ENCODE measurements at places on chromosomes 13 and 19.

- DNase-seq: no peak
- no peaks in the 10 kb centered on the region for H3K4me1 ChIP-seq
- no peaks in the 10 kb centered on the region for H3K36me3 ChIP-seq
Observed at GRCh38 chr13:27968316-27969081, 616 bp downstream of the CDX2 start.

DNA sequence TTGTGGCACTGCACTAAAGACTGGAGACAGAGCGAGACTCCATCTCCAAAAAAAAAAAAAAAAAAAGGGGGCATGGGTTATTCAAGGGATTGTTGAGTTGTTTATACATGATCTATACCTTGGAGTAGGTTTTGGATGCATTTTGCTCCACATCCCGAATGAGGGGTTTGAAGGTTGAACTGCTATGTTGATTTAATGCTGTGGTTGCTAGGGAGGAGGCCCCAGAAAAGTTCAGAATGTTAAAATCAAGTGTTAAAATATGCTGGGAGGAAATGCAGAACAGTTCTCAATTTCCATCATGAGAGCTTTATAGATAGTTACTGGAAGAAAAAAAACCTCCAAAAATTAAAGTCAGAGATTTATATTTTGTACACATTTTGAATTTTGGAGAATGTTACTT lies 116.5 kb downstream of the DNAJC15 start:
- H3K27me3 ChIP-seq: peaks cover 21% of the 10 kb centered on the region
- no peak for DNase-seq
- no peaks in the 10 kb centered on the region for H3K4me1 ChIP-seq
- H3K27ac ChIP-seq: no peak overlapping the region
- no peaks in the 10 kb centered on the region for H3K36me3 ChIP-seq
- H3K4me3 ChIP-seq: no peak overlapping the region

- no peak for DNase-seq
- peaks cover 5% of the 10 kb centered on the region for H3K27me3 ChIP-seq
Observed at GRCh38 chr13:78743973-78744372, 85.0 kb upstream of the OBI1 start.

GRCh38 chr19:54388802-54389139 lies 24.0 kb upstream of the LAIR1 start:
- peaks cover 14% of the 10 kb centered on the region for H3K27me3 ChIP-seq
- H3K4me1 ChIP-seq: peaks cover 34% of the 10 kb centered on the region
- peak overlapping the region; percentile 34 for H3K27ac ChIP-seq
- no peaks in the 10 kb centered on the region for H3K36me3 ChIP-seq

GRCh38 chr13:26219726-26220125 lies 2.4 kb downstream of the RNF6 start:
- H3K27me3 ChIP-seq: no peaks in the 10 kb centered on the region
- DNase-seq: no peak
- peaks cover 45% of the 10 kb centered on the region for H3K36me3 ChIP-seq
- H3K27ac ChIP-seq: no peak overlapping the region
- H3K4me1 ChIP-seq: peaks cover 34% of the 10 kb centered on the region
- H3K4me3 ChIP-seq: peak overlapping the region; percentile 100

DNA sequence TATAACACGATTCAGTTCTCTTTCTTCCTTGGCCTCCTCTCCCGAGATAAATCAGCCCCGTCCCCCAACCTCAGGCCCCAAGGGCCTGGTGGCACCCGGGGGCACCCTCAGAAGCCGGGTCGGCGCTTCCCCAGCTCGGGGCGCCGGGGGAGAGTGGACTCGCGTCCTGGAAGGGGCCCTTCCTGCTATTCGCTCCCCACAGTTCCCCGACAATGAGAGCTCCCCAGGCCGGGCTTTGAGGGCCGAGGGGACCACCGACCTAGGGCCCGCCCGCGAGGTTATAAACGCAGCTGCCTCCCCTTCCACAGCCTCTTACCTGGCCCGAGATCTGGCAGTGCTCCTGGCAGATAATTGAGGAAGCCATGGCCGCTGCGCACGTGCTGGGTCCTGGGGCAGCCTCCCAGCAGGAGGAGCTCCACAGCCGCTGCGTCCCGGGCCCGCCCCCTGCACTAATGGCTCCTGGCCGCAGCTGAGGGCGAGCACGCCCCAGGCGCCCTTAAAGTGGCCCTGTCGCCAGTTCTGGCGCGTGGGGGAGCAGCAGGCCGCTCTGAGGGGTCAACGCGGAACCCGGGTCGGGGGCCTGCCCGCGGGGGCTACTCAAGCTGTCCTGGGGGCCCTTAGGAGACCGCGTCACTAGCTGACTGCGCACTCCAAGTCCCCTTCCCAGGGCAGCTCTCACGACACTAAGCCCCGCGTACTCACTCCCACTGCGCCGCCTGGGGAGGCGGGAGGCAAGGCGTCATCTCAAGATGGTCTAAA lies at the start of gene SOHLH2:
SOHLH2 (minus strand) TSS at position 394 of the 759 bp plus-strand sequence; CDS start at position 364, 30 bp downstream.
- no peaks in the 10 kb centered on the region for H3K4me1 ChIP-seq
- H3K4me3 ChIP-seq: no peak within 1 kb of the TSS
- H3K27ac ChIP-seq: no peak within 1 kb of the TSS

- H3K36me3 ChIP-seq: peaks cover 50% of the 10 kb centered on the region
- no peak overlapping the region for H3K27ac ChIP-seq
- DNase-seq: no peak
- no peaks in the 10 kb centered on the region for H3K27me3 ChIP-seq
Observed at GRCh38 chr19:45528744-45529419, 21.6 kb downstream of the VASP start.

- H3K4me3 ChIP-seq: no peak overlapping the region
- H3K27ac ChIP-seq: no peak overlapping the region
- H3K36me3 ChIP-seq: peaks cover 3% of the 10 kb centered on the region
- H3K27me3 ChIP-seq: no peaks in the 10 kb centered on the region
Observed at GRCh38 chr13:46345398-46345797, 41.7 kb downstream of the RUBCNL start.

DNA sequence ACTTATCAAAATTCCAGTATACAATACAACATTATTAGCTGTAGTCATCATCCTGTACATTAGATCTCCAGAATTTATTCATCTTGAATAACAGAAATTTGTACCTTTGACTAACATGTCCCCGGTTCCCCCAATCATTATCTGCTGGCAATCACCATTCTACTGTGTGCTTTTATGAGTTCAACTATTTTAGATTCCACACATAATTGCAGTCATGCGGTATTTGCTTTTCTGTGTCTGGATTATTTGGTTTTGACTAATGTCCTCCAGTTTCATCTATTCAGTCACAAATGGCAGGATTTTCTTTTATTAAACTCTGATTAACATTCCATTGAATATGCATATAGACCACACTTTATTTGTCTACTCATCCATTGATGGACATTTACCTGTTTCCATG lies 530.7 kb upstream of the SLITRK1 start:
- no peaks in the 10 kb centered on the region for H3K36me3 ChIP-seq
- no peak overlapping the region for H3K4me3 ChIP-seq
- H3K4me1 ChIP-seq: no peaks in the 10 kb centered on the region
- H3K27ac ChIP-seq: no peak overlapping the region

GRCh38 chr19:1945899-1946298 lies 4.9 kb downstream of the CSNK1G2 start:
- peaks cover 17% of the 10 kb centered on the region for H3K4me1 ChIP-seq
- peak overlapping the region; percentile 22 for H3K4me3 ChIP-seq
- H3K36me3 ChIP-seq: peaks cover 25% of the 10 kb centered on the region
- H3K27ac ChIP-seq: no peak overlapping the region
- no peaks in the 10 kb centered on the region for H3K27me3 ChIP-seq
- no peak for DNase-seq

DNA sequence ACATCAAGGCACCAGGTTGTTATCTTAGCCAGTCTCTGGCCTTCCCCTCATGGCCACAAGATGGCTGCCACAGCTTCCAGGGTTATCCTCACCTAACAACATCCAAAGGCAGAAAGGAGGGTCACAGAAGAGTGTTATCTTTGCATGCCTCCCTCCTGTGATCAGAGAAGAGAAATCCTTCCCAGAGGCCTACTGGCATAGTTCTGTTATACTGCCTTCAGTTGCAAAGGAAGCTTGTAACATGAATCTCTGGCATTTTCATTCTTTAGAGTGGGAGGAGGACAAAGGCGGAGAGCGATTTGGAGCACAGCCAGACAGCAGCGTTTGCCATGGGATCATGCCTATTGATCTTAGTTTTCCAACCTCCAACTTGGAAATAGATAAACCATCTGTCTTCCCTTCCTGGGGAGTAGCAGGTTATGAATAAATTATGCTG lies 135.7 kb downstream of the DNAJC15 start:
- no peak for DNase-seq
- no peak overlapping the region for H3K27ac ChIP-seq
- H3K4me3 ChIP-seq: no peak overlapping the region
- no peaks in the 10 kb centered on the region for H3K27me3 ChIP-seq
- no peaks in the 10 kb centered on the region for H3K36me3 ChIP-seq
- H3K4me1 ChIP-seq: no peaks in the 10 kb centered on the region

DNA sequence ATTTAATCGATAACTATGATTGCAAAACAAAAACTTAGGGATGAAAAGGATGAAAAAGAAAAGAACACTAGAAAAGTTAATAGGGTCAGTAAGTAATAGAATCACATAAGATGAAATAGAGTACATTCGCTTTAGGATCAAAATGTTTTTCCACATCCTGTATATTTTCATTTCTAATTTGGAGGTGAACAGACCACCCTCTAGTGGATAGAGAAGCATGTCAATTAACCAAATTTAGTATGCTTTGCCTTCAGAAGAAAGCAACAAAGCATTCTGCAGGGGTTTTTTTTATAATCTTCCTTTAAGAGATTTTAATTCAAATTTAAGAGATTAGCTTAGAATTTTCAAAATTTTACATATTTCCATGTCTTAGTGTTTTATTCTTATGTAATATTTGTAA lies 611.0 kb upstream of the SGCG start:
- no peak overlapping the region for H3K27ac ChIP-seq
- no peak overlapping the region for H3K4me3 ChIP-seq
- no peaks in the 10 kb centered on the region for H3K27me3 ChIP-seq
- H3K4me1 ChIP-seq: no peaks in the 10 kb centered on the region
- DNase-seq: no peak

GRCh38 chr13:85108356-85108755 lies 690.9 kb downstream of the SLITRK6 start:
- no peaks in the 10 kb centered on the region for H3K36me3 ChIP-seq
- no peak overlapping the region for H3K4me3 ChIP-seq
- no peaks in the 10 kb centered on the region for H3K4me1 ChIP-seq
- no peak overlapping the region for H3K27ac ChIP-seq
- no peak for DNase-seq

DNA sequence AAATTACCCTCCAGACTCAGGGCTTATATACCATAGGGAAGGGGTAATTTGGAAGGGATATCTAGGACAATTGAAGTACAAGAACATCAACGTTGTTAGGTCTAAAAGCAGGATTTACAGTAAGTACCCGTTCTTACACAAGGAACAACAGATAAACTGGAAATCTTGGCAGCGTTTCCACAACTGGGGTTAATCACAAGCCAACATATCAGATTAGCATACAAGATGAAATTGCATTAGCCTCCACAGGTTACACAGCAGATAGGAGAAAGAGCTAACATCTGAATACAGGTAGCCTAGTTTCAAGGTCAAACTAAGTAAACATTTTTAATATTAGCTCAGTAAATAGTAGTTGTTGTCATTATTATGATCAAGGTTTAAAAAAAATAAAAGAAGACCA lies 1214.0 kb upstream of the PCDH20 start:
- no peak for DNase-seq
- no peaks in the 10 kb centered on the region for H3K27me3 ChIP-seq
- H3K36me3 ChIP-seq: no peaks in the 10 kb centered on the region

DNA sequence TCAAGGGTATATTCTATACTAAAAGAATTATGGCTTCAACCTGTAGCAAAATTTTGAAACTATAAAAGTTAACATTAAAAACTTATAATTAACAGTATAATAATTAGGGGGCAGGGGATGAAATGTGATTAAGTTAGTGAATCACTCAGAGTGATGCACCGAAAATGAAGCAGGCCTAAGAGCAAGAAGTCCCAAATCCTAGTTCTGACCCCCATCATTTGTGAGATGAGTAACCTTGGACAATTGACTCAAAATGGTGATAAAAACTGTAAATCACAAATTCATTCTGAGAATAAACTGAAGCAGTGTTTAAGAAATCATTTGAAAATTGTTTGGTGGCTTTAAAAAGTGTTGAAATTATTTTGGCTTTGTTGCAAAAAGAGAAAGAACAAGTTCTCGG lies 56.8 kb downstream of the KLF12 start:
- H3K4me3 ChIP-seq: no peak overlapping the region
- peaks cover 32% of the 10 kb centered on the region for H3K36me3 ChIP-seq
- DNase-seq: no peak
- H3K27me3 ChIP-seq: no peaks in the 10 kb centered on the region

DNA sequence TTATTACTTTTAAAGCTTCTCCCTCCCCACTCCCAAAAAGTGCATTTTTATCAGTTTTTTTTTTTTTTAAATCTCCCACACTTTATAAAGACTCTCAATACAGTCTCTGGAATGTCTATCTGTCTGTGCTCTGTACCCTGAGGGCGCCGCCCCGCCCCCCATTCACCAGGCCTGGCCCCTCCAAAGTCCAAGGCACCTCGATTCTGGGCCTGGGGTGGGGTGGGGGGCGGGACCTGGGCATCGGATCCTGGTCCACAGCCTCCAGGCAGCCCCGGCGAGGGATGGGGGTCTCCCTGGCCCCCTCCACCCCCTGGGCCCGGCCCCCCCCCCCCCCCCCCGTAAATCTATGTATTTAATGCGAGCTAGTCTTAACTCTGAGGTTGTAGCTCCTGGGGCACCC lies 23.3 kb downstream of the ZBTB7A start:
- H3K4me1 ChIP-seq: no peaks in the 10 kb centered on the region
- no peak overlapping the region for H3K4me3 ChIP-seq
- DNase-seq: no peak
- no peaks in the 10 kb centered on the region for H3K27me3 ChIP-seq
- H3K36me3 ChIP-seq: peaks cover 30% of the 10 kb centered on the region

DNA sequence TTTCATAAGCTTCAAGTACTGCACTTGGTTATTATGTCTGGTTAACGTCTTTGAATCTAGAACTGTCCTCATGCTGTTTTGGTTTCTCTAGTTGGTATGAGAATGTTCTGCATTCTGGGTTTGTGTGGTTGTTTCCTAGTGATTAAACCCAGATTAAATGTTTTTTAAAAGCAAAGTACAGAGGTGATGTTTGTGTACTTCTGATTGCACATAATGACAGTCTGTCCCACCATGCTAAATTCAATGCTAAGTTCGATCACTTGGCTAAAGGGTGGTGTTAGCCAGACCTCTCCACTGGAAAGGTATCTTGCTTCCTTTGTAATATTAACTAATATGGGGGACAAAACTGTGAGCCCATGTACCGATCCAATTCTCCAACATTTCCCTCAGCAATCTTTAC lies 14.6 kb downstream of the N4BP2L1 start:
- DNase-seq: no peak
- no peak overlapping the region for H3K27ac ChIP-seq
- no peak overlapping the region for H3K4me3 ChIP-seq
- H3K36me3 ChIP-seq: peaks cover 31% of the 10 kb centered on the region
- no peaks in the 10 kb centered on the region for H3K27me3 ChIP-seq

GRCh38 chr13:109156181-109156935 lies 526.9 kb downstream of the MYO16 start:
- H3K27me3 ChIP-seq: peaks cover 29% of the 10 kb centered on the region
- no peak overlapping the region for H3K4me3 ChIP-seq
- H3K27ac ChIP-seq: no peak overlapping the region
- no peaks in the 10 kb centered on the region for H3K36me3 ChIP-seq
- no peak for DNase-seq

GRCh38 chr19:28074773-28075172 lies 1138.2 kb downstream of the UQCRFS1 start:
- no peaks in the 10 kb centered on the region for H3K4me1 ChIP-seq
- no peaks in the 10 kb centered on the region for H3K27me3 ChIP-seq
- H3K27ac ChIP-seq: no peak overlapping the region
- H3K4me3 ChIP-seq: no peak overlapping the region
- no peak for DNase-seq

- peak overlapping the region; percentile 43 for H3K4me3 ChIP-seq
- peaks cover 12% of the 10 kb centered on the region for H3K27me3 ChIP-seq
- no peak overlapping the region for H3K27ac ChIP-seq
- peaks cover 4% of the 10 kb centered on the region for H3K36me3 ChIP-seq
- peaks cover 33% of the 10 kb centered on the region for H3K4me1 ChIP-seq
- no peak for DNase-seq
Observed at GRCh38 chr19:32672841-32673240, 2.1 kb downstream of the ANKRD27 start.
